ENCODE measurements at places on chromosomes 16 and 17.

GRCh38 chr16:3656491-3657468 lies 2.3 kb downstream of the DNASE1 start:
- peak; percentile 28 for DNase-seq

- no peak for DNase-seq
Observed at GRCh38 chr17:47999582-47999981, 28.7 kb downstream of the CDK5RAP3 start.

DNA sequence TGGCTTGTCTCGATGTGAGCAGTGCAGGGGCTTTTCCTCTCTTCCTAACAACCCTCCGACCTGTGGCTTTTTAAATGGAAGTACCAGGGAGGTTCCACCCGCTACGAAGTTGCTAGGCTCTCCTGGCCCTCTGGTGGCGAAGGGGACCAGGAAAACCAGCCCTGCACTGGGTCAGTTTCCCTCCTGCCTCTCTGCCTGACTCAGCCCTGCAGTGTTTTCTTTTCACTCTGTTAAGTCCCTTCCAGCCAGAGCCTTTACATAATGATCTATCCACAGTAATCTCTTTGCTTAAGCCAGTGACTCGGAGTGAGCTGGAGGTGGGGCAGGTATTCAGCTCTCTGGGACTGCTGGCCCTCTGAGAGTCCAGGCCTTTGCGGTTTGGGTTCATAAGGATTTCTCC lies 331.3 kb upstream of the EEF2KMT start:
- DNase-seq = no peak

GRCh38 chr17:40369923-40370322 lies 5.4 kb upstream of the GJD3 start:
- no peak for DNase-seq

DNA sequence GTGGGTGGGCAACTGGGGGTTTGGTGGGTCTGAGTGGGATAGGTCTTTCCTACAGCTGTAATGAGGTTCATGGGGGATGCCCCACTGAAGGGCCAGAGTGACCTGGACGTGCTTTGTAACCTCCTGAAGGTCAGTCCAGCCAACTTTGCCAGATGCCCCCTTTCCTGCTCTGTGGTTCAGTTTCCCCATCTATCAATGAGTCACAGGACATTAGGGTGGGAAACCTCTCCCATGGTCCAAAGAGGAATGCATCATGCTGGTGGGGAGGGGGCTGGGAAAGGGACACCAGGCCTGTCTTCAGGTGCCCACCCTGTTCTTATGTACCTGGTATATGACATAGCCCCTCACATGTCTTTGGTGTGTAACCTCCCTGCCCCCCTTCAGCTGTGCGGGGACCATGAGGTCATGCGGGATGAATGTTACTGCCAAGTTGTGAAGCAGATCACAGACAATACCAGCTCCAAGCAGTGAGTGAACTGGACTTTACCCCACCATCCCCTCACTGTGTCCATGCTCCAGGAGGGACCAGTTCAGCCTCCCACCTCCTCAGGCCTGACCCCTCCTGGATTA lies 24.0 kb upstream of the ALKBH5 start:
- DNase-seq = no peak

All from CD4-positive, alpha-beta T cell treated with Interleukin-2 at 100 ng/mL for 4 hours (primary cell).